ENCODE measurements at places on chromosomes 1 and 21. TPM values are rescaled to one million over a fixed set of nuclear protein-coding genes. Genes with fewer than 3 reads are reported as not detected.

ADAMTS1 gene
- polyA plus RNA-seq = 12.2 TPM

FAM3B gene
- 98.7 TPM for polyA plus RNA-seq

DNA sequence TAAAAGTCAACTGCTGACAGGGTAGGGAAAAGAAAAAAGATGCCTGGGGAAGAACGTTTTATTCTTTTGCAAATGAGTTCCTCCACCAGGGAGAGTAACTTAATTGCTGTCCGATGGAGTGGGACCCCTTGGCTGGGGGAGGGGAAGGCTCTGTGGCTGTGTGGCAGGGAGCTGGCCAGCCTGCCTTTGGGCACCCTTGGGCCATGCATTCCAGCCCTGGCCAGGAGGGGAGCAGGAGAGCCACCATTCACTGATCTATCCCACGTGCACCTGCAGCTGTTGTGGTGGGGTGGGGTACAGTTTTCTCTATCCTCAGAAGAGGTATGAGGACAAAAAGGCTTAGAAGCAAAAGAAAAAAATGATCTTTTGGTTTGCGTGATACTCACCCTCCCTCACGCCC lies 116.9 kb downstream of the KCNK1 start:
- no peak overlapping the region for H3K4me3 ChIP-seq
- no peaks in the 10 kb centered on the region for H3K4me1 ChIP-seq
- no peak for DNase-seq
- no peaks in the 10 kb centered on the region for H3K27me3 ChIP-seq
- H3K36me3 ChIP-seq = no peaks in the 10 kb centered on the region

CLDN14 gene
- polyA plus RNA-seq = 0.48 TPM

FBLIM1 gene
- 44.6 TPM for polyA plus RNA-seq

VASH2 gene
- polyA plus RNA-seq = 0.93 TPM

All from stomach (tissue), 19 donors.